ENCODE measurements at places on chromosomes 11 and 22.

GRCh38 chr11:26983645-26984044 lies 10.3 kb upstream of the FIBIN start:
- DNase-seq: no peak

GRCh38 chr11:20912922-20913512 lies 243.6 kb downstream of the NELL1 start:
- no peak for DNase-seq

GRCh38 chr11:18692941-18693760 lies 5.4 kb upstream of the TMEM86A start:
- no peak for DNase-seq

DNA sequence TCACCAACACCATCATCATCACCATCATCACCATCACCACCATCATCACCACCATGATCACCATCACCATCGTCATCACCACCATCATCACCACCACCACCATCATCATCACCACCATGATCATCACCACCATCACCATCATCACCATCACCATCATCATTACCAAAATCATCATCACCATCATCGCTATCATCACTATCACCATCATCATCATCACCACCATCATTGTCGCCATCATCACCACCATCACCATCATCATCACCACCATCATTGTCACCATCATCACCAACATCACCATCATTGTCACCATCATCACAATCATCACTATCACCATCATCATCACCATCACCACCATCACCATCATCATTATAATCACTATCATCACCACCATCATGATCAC lies 893.5 kb downstream of the TBC1D22A start:
- DNase-seq: no peak

DNA sequence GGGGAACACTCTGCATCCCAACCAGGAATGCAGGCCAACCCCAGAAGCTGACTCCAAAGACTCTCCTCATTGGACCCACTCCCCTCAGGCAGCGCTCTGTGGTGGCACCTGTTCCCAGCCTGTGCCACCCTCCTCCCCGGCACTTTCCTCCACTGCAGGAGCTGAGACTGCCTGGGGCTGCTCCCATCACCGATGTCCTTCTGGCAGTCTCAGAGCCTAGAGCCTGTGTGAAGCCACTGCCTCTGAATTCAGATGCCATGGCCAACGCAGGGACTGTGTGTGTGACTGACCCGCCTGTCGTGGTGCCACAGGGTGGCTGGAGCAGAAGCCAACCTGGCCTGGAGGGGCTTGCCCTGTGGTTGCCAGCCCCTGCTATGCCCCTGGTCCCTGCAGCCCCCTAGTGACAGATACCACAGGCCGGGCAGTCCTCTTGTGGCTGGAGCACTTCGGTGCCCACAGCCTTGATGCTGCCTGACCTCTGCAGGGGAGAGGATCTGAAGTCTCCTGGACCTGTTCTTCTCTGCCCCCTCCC lies 43.2 kb downstream of the TBX1 start:
- DNase-seq: no peak

- peak; percentile 11 for DNase-seq
Observed at GRCh38 chr22:45008751-45009605, 827 bp downstream of the PHF21B start.

DNA sequence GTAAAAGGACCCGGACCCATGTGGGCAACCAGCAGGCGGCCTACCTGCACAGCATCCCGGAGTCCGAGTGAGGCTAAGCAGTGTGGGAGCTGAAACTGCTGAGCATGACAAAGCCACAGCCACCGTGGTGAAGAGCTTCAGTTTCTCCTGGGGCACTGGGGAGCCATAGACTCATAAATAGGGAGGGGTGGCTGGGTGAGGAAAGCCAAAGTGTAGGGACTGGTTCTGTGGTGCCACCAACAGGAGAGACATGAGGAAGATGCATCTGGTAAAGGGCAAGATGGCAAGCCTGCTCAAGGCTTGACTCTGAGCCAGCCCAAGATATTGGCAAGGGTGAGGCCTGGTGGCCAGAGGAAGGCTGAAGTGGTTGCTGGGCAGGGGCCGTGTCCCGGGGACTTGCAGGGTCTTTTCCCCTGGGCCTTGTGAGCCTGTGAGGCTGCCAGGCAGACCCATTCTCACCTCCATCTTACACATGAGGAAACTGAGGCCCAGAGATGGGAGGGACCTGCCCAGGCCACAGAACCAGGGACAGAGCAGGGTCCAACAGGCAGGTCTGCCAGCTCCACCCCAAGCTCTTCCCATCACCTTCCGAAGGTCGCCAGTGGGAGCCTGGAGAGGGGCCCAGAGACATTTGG lies 30.4 kb downstream of the CYTH4 start:
- DNase-seq: peak; percentile 53

DNA sequence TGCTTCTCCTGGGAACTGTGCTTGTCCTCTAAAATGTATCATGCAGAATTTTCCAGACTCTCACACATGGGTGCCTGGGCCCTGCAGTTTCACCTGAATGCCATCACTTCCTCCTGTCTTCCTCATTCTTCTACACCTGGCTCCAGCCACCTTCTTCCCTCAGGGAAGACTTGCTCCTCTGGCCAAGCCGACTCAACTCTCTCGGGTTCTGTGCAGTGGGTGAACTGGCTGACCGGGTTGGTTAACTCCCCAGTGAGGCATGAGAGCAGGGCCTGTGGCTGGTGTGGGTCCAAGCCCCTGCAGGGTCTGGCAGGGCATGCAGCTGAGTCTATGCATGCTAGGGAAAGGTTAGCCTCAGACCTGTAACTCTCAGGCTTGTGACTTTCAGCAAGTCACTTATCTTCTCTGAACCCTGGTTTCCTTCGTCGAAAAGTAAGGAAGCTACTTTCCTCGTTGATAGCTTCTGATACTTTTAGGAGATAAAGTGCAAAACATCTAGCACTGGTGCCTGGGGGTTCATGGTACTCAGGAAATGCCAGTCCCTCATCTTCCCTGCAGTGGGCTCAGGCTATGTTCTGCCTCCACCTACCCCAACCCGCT lies 11.9 kb downstream of the CD82 start:
- no peak for DNase-seq

DNA sequence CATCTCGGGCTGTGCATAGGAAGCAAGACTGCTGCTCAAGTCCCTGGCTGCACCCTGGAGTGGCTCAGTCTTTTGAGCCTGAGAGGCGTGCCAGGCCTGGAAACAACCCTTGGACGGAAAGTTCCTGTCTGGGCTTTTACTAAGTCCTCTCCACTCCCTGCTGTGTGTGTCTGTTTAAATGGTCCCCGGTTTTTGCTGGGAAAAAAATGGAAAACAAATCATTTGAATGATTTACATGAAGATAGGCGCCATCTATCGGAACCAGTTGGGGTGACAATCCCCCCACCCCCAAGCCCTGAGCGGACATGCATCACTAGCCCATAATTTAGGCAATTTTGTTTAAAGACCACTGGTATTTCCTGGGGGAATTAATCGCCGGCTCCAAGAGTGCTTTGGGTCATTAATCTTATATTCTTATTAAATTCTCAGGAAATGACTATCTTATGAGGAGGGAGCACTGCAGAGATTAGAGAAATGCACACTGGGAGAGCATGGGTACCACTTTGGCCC lies 2.7 kb upstream of the GAB2 start:
- peak; percentile 67 for DNase-seq

DNA sequence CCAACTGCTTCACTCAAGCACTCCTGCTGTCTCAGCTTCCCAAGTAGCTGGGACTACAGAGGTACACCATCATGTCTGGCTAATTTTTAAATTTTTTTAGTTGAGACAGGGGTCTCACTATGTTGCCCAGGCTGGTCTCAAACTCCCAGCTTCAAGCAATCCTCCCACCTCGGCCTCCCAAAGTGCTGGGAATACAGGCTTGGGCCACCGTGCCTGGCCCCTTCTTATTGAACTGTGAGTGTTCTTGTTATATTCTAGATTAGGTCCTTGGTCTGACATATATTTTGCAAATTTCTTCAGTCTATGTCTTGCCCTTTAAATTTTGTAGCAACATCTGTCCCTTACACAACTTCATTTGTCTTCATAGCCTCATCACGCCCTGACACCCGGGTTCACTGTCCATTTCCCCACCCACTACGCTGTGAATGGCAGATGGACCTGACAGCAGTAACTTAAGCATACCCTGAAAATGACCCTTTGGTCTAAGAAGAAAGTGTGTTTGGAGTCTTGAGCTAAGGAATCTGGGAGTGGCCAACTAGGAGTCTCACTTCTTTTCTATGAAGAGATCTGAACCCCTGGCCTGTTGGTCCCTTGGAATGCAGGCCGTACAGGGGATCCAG lies 4.2 kb upstream of the FAM118A start:
- DNase-seq: no peak

DNA sequence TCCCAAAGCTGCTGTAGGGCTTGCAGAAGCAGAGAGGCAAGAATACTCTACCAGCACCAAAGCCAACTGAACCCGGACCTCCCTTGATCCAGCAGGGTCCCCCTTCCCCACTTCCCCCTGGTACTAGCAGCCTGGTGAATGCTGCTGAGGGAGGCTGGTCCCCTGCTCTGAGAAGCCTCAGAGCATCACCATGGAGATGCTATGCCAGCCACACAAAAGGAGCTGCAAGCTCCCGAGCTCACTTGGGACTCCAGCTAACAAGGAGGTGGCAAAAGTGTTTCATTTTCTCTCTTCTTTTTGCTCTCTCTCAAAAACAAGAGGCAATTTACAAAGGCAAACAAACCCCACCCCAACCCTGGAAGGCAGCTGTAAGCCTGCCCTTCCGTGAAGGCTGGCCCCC lies 509.8 kb downstream of the BUD13 start:
- no peak for DNase-seq

DNA sequence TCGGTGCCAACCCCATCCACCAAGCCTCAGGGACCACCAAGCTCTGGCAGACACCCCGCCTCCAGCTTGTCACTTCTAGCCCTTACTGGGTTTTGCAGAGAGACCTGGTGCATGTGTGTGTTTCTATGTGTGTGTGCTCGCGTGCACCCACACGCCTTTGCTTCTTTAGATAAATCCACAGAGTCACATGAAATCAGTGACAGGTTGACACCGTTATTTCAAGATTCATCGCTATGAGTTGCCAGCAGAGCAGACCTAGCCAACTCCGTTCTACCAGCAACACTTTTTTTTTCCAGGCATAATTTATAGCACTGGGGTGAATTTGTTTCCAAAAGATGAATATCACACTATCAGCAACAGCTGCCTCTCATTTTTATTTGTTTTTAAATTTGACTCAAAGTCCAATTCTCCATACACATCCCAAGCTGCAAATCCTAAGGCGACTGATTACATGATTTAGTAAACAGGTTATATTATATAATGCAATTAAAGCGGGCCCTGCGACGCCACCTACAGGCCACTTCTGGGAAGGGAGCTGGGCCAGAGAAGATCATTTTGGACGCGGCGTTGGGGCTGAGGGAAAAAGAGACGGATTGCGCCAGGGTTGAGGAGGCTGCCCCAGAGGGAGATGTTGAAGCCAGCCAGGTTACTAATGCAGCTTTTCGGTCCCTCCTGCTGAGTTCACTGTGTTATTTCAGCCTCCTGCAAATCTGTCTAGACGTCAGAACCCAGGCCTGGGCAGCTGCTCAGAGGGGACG lies 150.5 kb downstream of the FEZ1 start:
- peak; percentile 55 for DNase-seq

- no peak for DNase-seq
Observed at GRCh38 chr22:25382762-25383161, 163.3 kb downstream of the CRYBB2 start.

- DNase-seq: no peak
Observed at GRCh38 chr22:40572976-40573375, 63.5 kb downstream of the MRTFA start.

GRCh38 chr22:32649515-32650200 lies 151.8 kb upstream of the TIMP3 start:
- DNase-seq: peak; percentile 33

- no peak for DNase-seq
Observed at GRCh38 chr11:113339929-113340589, 25.7 kb downstream of the TTC12 start.

DNA sequence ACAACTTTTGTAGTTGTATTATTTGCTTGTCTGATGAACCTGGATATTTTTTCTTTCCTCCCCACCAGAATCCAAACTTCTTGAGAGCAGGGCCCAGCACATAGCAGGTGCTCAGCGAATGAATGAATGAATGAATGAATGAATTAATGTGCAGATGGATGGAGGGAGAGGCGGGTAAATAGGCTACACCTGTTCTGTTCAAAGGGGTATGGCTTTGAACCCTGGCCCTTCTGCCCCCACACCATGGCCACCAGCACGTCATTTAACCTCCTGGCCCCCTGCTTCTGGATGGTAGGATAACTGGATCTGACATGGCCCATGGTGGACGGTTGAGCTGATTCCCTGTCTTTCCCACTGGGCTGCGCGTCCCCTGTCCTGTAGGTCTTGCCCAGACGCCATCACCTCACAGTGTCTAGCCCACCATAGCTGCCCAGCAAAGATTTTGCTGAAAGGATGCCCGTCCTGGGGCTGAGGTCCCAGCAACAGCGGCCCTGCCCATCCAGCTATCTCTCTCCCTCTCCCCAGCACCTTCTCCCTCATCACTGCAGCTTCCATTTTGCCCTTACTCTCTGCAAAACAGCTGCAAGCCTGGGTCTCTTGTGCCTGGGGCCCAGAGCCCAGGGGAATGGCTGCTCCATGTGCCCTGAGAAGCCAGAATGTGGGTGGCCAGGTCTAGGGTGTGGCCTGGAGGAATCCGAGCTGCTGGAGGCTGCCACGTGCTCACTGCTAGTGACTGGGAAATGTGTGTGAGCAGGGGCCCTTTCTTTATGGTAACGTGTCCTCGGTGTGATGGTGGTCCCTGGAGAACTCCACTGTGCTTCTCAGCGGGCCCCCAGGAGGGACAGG lies 49.3 kb upstream of the LINC01488 start:
- DNase-seq: no peak

DNA sequence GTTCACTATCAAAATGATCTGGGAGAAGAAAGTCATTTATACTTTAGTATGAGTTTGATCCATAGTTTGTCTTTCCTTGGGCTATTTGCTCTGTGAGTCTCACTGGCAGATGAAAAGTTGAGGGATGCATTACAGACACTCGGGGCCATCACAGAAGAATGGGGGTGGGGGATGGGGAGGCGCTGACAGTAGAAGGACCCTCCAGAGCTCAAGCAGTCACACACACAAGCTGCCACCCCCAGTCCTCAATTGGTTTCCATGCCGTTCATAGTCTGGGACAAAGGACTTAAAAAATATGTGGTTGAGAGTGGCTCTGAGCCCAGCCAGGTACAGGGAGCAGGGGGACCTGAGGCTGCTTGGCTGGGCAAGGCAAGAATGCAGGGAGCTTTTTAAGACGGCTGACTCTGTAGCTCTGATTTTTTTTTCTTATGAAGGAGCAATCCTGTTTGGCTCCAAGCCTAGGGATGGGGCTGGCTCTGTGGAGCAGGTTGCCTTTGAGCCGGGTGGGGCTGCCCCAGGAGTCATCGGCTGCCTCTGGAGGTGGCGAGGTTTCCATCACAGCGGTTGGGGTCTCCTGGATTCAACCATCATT lies 13.3 kb upstream of the ANO1 start:
- DNase-seq: no peak

DNA sequence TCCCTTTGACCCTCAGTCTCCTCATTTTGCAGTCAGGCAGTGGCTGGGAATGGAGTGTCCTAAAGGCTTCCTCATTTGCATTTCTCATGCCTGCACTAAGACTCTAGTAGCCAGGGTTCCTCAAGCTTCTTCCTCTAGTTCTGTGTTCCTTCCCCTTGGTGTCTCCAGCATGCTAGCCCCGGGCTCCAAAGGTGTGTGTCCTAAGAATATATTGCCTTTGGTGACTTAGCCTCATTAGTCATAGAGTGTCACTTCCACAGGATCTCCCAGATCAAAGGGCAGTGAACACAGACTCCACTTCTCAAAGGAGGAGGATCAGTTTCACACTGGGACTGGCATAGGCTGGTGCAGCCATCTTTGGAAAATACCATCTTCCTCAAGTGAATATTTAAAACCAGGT lies 21.4 kb upstream of the ACER3 start:
- DNase-seq: no peak

Measured in stimulated activated naive CD8-positive, alpha-beta T cell treated with anti-CD3 and anti-CD28 coated beads, Interleukin-15, Interleukin-2, amounts not matched to agents 100 U/mL and 50 U/mL, for 24 hours (primary cell).